ENCODE measurements at places on chromosomes 13 and 19.

- DNase-seq: no peak
Measured at GRCh38 chr13:35992964-35993363, 138.2 kb downstream of the DCLK1 start.

GRCh38 chr13:32682130-32682529 lies 95.9 kb downstream of the PDS5B start:
- no peak for DNase-seq

- no peak for DNase-seq
Measured at GRCh38 chr19:7611541-7612279, 16.0 kb downstream of the CAMSAP3 start.

GRCh38 chr19:18128044-18128443 lies 24.9 kb upstream of the PIK3R2 start:
- no peak for DNase-seq

- DNase-seq: no peak
Measured at GRCh38 chr19:34662919-34663318, 14.0 kb downstream of the SCGB2B2 start.

GRCh38 chr13:99297331-99297730 lies 9.9 kb downstream of the GPR183 start:
- no peak for DNase-seq

GRCh38 chr19:1520203-1520780 lies 3.6 kb upstream of the PLK5 start:
- no peak for DNase-seq

DNA sequence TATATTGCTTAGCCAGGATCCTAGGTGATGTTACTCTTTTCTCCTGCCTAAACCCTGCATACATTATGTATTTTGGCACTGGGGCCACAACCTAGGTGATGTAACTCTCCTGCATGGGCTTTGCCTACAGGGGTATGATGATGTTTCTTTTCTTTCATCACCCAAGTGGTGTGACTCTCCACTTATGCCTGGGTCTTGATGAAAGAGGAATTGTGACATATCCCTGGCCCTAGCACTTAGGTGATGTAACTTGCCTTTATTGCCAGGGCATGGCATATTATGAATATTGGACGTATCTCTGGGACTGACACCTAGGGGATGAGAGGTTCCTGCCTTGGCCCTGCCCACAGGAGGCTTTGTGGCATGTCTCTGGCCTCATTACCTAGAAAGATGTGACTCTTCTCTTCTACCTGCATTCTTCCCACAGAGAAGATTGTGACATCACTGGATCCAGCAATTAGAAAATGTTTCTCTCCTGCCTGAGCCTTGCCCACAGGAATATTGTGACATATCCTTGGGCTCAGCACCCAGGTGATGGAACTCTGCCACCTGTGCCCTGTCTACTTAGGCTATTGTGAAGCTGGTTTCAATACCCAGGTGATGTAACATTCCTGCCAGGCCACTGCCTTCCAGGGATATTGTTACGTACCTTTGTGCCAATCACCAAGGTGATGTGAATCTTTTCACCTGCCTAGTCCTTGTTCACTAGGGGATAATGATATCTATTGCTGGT lies 27.3 kb upstream of the ZNF254 start:
- no peak for DNase-seq

GRCh38 chr19:15448778-15449619 lies 757 bp downstream of the WIZ start:
- DNase-seq: no peak

DNA sequence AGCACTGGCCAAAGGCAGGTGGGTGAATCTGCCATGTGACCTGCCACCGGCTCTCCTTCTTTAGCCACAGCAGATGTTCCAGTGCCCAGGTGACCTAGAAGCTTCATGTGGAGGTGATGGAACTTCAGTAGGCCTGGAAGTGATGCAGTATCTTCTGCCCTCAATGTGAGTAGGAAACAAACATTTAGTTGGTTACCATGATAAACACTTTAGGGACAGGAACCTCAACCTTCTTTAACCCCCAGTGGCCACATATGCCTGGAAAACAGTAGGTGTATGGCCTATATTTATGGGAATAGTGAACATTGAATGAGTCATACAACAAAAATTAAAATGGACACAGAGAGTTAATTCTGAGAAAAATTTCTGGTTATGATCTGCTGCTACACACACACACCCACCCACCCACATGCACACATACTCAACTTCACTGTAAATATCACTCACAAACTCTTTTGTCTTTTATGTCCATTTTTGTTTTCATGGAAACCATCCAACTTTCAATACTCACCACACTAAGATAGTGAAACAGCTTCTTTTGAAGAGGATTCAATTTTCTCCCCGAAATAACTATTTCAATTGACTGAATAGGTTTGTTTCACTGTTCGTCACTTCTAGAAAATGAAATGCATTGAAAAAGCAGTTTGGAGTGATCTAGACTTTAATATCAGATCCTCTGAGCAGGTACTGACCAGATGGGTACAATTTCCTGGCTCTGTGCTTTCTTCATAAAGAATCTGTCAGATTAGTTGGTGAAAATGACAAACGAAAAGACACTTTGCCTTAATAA lies 97.3 kb downstream of the STARD13 start:
- DNase-seq: no peak
